Activated CD4-positive, alpha-beta T cell treated with anti-CD3 and anti-CD28 coated beads, Interleukin-2, amount 10 ng/mL, durations not matched to agents 24 days and 14 days (primary cell): ENCODE measurements at places on chromosomes 7 and 10. TPM values are rescaled to one million over a fixed set of nuclear protein-coding genes. Genes with fewer than 3 reads are reported as not detected.

DNA sequence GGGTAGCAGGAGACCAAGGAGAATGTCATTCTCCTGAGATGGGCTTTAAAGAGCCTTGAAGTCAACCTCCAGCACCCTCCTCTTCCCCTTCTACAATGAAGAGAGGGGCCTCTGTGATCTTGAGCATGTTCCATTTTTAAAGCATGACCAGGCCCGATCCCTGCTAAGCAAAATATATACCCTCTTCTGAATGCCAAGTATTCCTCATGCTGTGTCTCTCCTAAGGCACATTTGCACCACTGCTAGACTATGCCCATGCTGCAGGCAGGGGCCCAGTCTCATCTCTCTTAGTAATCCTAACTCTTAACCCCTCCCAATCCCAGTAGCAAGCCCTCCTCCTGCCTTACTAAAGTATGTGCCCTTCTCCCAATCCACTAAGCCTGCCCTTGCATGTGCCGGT lies 18.4 kb downstream of the SORBS1 start:
- DNase-seq: no peak

SPRN gene
- total RNA-seq: not detected in 2 replicates

DNA sequence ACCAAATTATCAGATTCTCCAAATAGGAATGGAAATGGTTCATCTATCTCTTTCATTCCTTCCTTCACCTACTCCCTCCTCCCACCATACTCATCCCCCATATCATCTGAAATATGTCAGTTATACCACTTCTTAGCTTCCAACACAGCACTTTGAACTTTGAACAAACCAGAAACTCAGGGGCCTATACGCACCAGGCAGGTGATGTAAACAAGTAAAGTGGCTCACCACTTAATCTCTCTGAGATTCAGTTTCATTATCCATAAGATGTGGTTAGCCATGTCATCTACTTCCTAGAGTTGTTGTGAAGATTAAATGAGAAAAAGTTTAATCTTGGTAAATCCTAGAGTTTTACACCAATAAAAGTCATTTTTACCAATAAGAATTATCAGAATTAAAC lies 65.9 kb upstream of the LRRN3 start:
- peak; percentile 88 for DNase-seq

DNA sequence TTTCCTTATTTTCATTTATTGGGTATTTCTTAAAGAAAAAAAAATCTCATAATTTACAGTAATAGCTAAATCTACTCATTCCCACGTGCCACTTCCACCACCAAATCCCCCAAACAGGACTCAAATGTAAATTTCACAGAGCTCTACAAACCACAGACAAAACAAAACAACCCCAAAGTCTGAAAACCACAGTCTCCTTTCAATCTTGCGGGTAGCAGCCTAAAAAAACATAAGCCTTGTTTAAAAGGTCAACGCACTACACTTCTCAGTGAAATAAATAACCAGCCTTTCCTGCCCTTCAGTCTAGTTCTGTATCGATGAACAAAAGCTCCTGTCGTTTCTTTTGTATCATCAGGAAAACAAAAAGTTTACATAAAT lies 121.8 kb upstream of the AFAP1L2 start:
- peak; percentile 85 for DNase-seq

SFRP5 gene
- not detected in 2 replicates for total RNA-seq

DNA sequence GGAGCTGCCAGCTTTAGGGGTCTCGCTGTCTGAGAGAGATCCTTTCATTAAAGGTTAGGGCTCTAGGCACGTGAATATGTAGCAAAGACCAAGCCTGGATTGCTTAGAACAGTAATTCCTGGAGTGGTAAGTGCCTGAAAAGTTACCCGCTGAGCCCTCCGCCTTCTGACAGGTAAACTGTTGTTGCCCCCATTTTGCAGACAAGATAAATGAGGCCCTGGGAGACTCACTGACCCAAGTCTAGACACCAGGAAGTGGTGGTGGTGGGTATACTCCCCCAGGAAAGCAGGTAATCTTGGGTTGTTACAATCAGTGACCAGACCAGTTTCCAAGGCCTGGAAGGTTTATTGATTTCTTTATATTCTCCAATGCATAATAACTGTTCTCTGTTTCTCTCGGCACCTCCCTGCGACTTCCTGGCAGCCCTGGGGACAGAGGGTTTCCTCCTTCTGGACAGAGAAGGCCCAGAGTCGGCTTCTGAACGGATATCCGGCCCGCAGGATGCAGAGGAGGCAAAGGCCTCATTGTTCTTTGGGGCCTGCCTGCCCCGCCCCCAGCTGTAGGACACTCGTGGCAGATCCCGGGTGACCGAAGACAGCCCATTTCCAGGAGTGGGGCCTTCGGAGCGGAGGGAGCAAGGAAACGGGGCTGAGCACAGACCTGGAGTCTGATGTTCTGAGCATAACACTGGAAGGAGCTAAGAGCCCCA lies 1.3 kb upstream of the GRK5 start:
- DNase-seq: peak; percentile 87
